ENCODE measurements at places on chromosomes 12 and 14.
A peak's percentile ranks its signal among the peaks of the same experiment; 100 is the strongest.

GRCh38 chr12:75591628-75592027 is 80.2 kb upstream of the KRR1 start:
- peak; percentile 54 for DNase-seq

DNA sequence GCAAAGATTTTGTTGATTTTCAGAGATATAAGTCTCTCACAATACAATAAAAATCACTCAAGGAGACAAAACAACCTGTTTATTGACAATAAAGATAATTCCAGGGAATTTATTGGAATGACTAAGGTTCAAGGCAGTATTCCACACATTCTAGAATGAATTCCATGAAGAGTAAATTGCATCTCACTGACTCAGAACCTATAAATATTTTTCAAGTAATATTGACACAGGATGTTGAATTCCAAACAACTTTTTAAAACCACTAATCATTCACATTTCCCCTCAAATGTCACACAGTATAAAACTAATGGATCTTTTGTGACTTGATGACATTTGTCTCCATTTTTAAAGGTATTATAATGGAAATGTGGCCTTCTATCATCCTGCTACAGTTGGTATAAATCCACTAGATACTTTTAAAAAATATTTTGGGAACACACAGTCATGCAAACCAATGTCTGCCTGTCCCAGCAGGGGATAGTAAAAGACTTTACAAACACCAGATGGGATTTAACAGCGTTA is 42.1 kb upstream of the LGR5 start:
- no peak for DNase-seq

DNA sequence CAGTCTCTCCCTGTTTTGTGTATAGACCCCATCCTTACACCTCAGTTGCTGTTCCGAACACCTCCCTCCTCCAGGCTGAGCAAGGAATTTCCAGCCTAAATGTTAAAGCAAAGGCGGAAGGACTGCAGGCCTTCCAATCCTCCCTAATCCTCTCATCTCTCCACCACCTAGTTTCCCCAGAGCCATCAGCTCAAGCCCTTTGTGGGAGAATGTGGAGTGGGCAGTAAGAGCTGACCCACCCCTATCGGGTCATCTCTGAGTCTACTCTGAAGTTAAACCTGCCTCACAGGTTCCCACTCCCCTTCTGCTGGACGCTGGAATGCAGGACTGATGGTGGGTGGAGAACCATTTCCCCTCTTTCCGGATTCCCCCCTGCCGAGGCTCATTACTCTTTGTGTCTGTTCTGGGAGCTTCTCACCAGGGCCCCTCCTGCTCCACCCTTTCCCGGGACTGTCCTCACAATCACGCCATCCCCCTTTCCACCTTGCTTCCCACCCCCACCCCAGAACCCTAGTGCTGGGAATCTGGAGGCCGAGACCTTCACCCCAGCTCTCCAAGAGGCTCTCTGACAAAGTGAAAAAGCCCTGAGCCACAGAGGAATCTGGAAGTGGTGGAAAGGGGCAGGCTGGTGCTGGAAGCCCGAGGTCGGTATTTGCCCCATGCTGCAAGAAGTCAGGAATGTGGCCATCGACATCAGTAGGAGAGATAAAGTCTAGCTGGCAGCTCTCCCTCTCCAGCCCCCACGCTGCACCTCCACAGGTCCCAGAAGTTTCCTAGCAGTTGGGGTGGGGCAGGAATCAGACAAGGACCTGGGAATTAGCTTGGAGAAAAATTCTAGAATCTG is 3.3 kb upstream of the KRT18 start:
- no peak for DNase-seq

DNA sequence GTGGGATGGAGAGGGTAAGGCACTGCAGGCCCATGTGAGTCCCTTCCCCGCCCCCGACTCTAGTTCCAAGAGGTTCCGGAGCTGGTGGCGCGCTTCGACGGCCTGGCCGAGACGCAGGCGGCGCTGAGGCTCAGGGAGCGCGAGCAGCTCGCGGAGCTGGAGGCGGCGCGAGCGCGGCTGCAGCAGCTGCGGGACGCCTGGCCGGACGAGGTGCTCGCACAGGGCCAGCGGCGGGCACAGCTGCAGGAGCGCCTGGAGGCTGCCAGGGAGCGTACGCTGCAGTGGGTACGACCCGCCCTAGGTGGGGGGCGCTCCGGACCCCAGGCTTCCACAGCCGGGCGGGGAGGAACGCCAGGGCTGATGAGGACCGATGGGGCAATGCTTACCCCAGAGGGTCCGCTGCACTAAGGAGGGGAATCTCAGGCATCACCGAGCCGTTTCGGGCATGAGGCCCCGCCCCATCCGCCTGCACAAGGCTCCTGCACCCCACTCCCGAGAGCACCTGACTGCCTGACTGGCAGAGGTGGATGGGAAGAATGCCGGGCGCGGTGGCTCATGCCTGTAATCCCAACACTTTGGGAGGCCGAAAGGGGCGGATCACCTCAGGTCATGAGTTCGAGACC is 4.9 kb downstream of the CFAP73 start:
- DNase-seq = no peak
